ENCODE measurements at places on chromosomes 7 and 10.

DNA sequence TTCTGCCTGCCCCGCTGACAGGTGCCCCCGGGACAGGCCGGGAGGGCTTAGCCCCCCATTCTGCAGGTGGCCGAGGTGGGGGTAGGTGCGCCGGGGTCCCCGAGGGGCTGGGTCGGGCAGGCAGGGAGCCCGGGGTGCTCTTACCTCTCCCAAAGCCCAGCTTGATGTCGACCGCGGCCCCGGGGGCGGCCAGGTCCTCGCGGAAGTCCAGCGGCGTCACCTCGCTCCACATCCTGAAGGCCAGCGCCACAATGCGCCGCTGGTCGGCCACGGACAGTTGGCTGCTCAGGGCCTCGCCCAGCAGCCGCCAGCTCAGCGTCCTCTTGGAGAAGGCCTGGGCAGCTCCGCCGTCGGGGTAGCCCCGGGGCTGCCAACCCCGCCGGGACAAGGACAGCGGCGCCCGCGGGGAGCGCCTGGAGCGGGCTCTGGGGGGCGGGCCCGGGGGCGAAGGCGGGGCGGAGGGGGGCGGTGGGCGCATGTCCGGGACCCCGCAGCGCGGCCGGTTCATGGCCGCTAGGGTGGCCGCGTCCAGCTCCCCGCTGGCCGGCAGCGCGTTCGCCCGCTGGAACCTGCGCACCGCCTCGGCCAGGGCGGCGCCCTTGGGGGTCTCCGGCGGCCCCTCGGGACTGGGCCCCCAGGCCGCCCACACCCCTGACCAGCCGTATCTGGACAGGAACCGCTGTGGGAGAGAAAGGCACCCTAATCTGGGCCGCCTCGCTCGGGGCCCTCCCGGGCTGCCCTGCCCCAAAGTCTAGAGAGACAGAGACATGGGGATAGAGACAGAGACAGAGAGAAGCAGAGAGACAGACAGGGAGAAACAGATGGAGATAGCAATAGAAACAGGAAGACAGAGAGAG lies 1.7 kb downstream of the MMP21 start:
- DNase-seq, result peak; percentile 38

DNA sequence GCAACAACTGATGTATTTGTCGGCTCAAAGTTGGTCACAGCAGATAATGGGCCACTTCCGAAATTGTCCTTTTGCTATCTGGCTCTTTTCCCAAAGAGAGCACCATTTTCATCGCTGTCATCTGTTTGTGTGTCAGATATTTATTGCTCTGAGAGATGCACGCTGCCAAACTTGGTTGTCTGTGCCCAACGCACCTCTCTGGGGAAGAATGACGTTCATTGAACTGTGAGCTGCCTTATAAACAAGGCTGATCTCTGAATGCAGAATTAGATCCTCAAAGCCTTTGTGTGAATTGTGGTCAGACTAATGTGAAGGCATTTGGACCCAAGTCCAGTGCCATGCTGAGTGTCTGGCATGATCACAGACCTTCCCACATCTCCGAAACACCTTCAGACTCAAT lies 174.7 kb upstream of the LYZL1 start:
- DNase-seq, result no peak

DNA sequence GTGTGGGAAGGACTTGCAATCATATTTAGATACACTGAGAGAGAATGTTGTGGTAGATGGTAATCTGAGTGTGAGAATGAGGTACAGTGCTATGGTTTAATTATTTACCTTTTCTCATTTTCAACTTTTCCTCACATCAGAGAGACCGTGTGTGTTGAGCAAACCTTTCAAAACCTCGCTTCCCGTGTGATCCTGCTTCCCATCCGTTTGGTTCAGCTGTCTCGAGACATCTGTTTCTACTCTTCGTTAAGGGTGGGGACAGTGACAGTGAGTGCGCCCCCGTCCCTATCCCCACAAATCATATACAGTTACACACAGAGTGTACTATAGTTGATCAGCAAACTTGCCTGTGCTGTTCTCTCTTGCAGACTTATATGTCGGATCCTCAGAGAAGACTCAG lies 33.0 kb upstream of the NOBOX start:
- no peak for DNase-seq

DNA sequence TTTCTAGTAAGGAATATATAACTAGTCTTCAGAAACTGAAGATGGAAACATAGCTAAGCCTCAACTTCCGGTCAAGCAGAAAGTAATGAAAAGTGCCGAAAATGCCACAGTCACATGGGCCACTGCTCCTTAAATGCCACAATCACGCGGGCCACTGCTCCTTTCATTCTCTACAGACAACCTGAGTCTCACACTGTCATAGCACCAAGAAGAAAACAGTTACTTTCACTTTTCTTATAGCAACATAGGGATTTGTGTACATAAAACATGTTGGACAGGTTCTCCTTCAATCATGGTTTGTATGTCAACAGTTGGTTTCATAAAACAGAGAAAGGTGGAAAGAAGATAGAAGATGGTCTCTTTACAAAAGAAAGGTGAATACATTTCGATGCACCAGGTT lies 48.6 kb upstream of the NOBOX start:
- DNase-seq, result no peak

DNA sequence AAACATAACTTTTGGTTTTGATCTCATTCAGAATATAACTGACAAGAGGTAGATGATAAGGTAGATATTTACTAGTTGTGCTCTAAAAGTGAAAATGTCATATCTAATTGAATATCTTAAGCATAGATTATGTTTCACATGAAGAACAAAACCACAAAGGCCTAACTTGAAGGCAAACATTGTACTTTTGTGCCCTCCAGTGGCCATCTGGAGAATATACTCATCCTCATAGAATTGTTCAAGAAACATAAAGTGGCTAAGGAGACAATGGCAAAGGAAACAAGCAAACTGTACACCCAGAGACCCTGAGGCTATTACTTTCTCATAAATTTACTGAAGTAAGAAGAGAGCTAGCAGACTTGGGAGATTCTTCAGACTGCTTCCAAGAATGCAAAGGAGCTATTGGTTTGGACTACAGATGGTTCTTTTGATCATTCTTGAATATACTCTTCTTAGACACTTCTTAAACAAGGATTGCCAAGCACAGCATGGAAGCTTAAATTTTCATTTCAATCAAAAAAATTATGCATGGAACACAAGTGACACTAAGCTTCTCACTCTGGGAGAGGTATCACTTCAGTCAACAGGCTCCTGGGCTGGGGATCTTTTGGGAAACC lies 98.2 kb upstream of the DKK1 start:
- no peak for DNase-seq

GRCh38 chr7:156612930-156613329 lies 27.6 kb upstream of the RNF32 start:
- peak; percentile 85 for DNase-seq

DNA sequence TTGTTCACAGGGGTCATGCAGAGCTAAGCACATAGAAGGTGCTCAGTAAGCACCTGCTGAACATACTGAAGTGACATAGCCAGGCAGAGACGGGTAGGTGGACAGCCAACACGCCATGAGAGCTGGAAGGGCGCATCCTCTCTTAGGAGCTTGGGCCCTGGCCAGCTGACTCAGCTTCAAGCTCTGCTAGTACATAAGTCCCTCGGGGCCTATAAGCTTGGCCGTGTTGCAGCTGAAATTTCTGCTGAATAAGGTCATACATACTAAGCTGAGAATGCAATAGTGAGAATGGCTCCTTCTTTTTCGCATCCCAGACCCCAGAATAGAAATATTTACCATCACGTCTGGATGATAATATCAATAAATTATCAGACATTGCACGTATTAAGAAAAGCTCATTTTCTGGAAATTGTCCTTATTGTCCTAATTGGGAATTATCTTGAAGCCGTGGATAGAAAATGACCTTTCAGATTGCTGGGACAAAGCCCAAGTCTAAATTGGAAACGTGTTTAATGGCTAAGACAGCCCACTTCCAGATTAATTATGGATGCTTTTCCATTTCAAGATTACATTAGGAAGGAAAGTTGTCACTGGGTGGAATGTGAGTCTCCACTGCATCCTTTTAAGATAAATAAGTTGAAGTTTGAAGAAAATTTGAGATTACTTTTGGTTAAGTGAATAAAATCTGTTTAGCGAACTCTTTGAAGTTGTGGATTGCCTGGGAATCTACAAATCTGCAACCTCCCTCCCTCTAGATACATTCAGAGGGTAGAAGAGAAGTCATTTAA lies 287.1 kb upstream of the C7orf33 start:
- DNase-seq, result no peak

- no peak for DNase-seq
Measured at GRCh38 chr10:128398999-128399398, 272.8 kb upstream of the MKI67 start.

DNA sequence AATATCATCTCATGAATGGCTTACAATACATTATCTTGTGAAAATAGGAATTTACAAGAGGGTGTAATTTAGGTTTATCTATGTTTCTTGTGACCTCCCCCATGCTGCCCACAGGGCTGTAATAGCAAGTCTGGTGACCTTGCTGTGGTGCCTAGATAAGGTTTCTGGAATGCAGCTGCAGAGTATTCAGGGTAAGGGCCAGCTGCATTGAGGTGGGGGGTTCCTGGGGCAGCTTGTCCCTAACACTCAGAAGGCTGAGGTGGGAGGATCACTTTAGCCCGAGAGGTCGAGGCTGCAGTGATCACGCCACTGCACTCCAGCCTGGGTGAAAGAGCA lies 5.3 kb upstream of the DHTKD1 start:
- DNase-seq, result no peak

DNA sequence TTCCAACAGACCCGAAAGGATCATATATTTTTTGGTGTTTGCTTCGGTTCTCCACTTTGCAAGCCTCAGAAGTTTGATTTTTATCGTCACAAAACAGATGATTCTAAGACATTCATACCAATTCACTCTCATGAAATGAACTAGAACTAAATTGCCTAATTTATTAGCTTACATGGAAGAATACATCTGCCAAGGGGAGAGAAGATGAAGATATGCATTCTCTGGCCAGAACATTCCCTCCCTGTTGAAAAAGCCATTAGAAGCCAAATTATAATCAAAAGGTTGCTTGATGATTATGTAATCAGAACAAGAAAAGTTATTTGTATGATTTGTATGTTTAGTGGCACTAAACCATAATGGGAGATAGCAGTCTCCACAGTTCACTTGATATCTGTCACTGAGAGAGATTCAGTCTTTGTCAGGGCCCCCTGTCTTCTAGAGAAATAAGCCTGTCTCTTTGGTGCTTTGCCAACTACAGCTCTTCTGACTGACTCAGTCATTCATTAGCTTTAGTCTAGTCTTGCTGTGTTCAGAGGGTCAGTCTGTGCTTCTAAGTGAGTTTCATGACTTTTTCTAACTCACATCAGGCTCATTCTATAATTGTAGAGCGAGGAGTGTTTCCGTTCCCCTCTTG lies 95.3 kb upstream of the GNAI1 start:
- DNase-seq, result no peak

- DNase-seq, result no peak
Measured at GRCh38 chr7:55223023-55223422, 142.1 kb upstream of the LANCL2 start.

- no peak for DNase-seq
Measured at GRCh38 chr7:16062269-16062668, 359.1 kb downstream of the CRPPA start.

- DNase-seq, result no peak
Measured at GRCh38 chr7:139886899-139887298, 57.8 kb downstream of the TBXAS1 start.

- DNase-seq, result no peak
Measured at GRCh38 chr7:104795086-104795485, 218.9 kb upstream of the KMT2E start.

GRCh38 chr7:116932566-116932965 lies 20.7 kb upstream of the ST7 start:
- DNase-seq, result no peak

DNA sequence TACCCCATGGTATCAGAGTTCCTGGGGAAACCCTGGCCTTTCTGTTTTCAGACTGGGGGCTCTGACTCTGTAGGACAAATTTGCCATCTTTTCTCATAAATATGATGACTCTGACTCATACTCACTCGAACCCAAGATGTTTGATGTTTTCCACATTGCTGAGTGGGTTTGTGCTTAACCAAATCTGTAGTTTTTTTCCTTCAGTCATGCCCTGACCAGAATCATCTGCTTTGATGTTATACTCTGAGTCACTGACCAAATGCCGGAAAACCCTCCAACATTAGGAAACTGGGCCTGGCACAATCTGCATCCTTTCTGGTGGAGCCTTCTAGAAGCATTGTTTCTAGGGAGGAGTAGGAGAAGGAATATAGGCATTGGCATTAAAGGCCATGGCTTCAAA lies 118.7 kb downstream of the C10orf105 start:
- DNase-seq, result no peak

DNA sequence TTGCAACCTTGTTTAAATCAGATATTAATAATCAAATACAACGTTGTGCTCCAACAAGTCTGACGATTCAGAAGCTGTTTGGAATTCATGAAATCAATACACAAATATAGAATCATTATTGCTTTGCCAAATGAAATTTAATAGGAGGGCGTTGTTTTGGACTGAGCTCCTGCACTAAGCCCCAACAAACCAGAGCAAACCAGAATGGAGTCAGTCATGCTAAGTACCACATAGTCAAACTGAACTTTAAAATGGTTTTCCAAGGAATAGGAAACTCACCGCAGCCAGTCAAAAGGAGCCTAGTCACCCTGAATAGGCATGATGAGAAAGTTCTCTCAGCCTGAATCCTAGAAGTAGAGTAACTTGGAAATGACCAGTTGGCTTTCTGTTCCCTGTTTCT lies 53.7 kb downstream of the HACD1 start:
- DNase-seq, result no peak

All from activated CD8-positive, alpha-beta memory T cell treated with anti-CD3 and anti-CD28 coated beads, Interleukin-2, amount 50 U/mL, for 48 hours (primary cell).